ENCODE measurements at places on chromosomes 16 and 17.

GRCh38 chr16:22379656-22380055 is 5.2 kb upstream of the CDR2 start:
- DNase-seq: no peak

GRCh38 chr17:59542960-59543635 is 22.3 kb upstream of the DHX40 start:
- no peak for DNase-seq

- no peak for DNase-seq
Observed at GRCh38 chr17:79012563-79013134, 3.1 kb upstream of the CANT1 start.

GRCh38 chr17:29710520-29710884 is 87.8 kb upstream of the CORO6 start:
- DNase-seq: no peak

DNA sequence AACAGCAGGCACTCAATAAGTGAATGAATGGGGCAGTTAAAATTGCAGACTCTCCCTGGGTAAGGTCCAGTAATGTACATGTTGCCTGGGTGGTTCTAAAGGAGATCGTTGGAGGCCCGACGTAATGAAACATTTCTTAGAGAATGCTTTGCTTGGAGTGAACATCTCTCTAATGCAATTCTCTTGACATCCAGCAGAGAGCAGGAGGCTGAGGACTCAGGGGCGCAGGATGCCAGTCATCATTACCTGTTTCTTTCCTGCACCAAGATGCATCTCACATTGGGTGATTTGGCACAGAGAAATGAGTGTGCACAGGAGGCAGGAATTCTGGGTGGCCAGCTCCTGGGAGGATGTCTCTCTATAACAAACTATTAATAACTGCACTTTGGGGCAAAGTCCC is 130.3 kb upstream of the RBBP6 start:
- DNase-seq: no peak

DNA sequence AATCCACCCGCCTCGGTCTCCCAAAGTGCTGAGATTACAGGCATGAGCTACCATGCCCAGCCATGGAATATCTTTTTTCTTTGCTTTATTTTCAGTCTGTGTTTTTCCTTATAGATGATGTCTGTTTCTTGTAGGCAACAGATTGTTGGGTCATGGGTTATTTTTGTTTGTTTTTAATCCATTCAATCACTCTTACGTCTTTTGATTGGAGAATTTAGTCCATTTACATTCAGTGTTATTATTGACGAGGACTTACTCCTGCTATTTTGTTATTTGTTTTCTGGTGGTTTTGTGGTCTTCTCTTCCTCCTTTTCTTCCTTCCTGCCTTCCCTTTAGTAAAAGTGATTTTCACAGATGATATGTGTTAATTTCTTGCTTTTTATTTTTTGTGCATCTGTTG is 55.9 kb downstream of the OMG start:
- DNase-seq: no peak

GRCh38 chr16:8905795-8906591 is 23.8 kb downstream of the LITAFD start:
- DNase-seq: no peak

- DNase-seq: no peak
Observed at GRCh38 chr16:79169239-79169638, 431.3 kb downstream of the MAF start.

GRCh38 chr17:78337244-78338109 is 22.4 kb downstream of the SOCS3 start:
- DNase-seq: peak; percentile 69

Data from mammary epithelial cell (primary cell).